ENCODE measurements at places on chromosomes 16 and 17.
A peak's percentile ranks its signal among the peaks of the same experiment; 100 is the strongest.

GRCh38 chr17:79189305-79189704 lies 114.7 kb downstream of the ENGASE start:
- DNase-seq, result no peak

- no peak for DNase-seq
Observed at GRCh38 chr17:5902181-5903140, 167.7 kb upstream of the WSCD1 start.

DNA sequence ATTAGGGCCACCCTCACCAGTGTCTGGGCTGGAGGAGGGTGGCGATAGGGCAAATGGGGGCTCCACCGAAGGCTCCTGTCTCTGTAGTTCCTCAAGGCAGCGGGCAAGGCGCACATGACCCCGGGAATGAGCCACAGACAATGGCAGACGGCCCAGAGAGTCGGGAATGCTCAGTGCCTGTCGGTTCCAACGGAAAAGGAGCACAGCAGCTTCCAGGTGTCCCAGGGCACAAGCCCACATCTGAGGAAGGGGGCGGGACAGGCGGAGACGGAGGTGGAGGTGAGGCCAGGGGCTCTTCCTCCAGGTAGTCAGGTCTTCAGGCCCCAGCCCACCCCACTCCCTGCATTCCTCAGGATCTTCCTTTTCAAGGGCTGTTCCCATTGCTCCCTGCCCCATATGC lies 5.1 kb upstream of the SPAG7 start:
- no peak for DNase-seq

DNA sequence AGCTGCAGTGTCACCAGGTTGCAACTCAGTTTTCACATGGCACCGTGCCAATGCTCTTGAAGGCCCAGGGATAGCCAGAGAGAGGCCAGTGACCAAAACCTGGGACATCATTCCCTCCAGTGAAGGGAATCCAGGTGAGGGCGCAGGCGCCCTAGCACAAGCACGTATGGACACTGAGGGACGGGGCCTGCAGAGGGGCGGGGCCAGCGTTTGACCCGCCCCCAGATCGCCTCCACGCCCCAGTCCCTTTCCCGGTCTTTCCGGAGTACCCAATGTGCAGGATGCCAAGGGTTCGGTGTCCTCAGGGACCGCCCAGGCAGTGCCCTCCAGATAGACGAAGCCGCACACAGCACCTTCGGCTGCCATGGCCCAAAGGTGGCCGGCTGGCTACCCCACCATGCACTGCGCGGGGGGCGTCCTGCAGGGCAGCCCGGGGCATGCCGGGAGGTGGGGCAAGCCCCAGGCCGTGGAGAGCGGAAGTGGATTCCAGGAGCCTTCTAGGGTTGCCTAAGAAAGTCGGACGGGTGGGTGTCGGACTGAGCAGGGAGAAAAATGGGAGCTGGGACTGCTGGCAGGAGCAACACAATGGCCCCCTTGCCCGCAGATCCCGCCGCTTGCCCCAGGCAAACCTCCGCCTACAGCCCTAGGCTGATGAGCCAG lies 4.6 kb downstream of the SLC12A4 start:
- DNase-seq, result no peak

- DNase-seq, result no peak
Observed at GRCh38 chr16:4372578-4373355, 1.1 kb downstream of the VASN start.

DNA sequence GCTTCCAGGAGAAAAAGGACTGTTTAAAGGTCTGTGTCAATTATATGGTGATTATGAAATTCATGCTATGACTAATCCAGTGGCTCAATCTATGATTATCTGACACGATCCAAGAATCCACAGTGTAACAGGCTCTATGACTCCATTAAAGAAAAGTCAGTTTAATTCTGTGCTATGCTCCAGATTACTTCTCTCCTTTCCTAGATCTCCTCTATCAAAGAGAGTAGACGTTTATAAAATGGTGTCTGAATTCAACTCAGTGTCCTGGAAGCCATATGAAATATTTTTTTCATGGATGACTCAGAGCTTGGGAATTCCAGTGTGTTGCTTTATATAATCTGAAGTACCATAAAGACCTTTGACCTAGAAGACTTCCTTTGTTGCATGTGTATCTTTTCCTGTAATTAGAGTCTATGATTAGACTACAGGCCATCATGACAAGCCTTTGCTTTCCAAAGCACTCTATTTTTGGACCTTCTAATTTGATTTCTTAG lies 27.0 kb upstream of the NF1 start:
- no peak for DNase-seq

- DNase-seq, result no peak
Observed at GRCh38 chr16:30567991-30568638, 3.4 kb downstream of the ZNF688 start.

DNA sequence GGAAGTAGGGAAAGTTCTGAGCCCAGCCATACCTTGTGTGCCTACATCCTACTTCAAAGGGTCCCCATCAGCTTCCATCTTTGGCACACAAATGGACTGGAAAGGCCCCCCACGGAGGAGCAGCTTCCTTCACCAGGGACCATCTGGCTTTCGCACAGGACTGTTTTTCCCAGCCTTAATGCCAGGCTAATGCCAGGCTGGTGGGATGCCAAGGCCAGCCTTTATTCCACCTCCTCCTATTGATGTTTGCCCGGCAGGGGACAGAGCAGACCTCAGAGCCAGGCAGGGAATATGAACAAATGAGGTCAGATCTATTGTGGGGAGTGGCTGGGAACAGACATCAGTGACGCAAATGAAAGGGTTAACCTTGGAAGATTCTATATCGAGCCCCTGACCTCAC lies 5.7 kb downstream of the GPR179 start:
- DNase-seq, result no peak

DNA sequence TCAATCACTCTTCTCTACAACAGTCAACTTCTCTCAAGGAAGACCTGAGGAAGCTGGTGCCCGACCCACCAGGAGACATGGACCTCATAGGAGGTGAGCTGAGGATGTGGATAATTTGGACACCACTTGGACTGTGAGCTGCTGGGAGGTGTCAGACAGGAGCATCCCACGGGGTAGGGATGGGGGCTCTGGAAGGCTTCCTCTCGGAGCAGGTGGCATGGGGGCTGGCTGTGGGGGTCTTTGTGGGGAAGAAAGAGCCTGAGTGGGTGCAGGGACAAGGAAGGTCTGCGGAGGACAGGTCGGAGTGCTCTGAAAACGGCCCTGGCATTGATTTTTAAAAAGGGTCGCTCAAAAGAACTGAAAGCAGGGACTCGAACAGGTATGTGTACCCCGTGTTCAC lies 64.0 kb downstream of the TBC1D16 start:
- no peak for DNase-seq

GRCh38 chr17:1227917-1228780 lies 42.1 kb upstream of the BHLHA9 start:
- peak; percentile 54 for DNase-seq

GRCh38 chr17:33049781-33050414 lies 58.3 kb downstream of the SPACA3 start:
- DNase-seq, result no peak

GRCh38 chr17:57425903-57426880 lies 169.9 kb downstream of the MSI2 start:
- DNase-seq, result peak; percentile 19

DNA sequence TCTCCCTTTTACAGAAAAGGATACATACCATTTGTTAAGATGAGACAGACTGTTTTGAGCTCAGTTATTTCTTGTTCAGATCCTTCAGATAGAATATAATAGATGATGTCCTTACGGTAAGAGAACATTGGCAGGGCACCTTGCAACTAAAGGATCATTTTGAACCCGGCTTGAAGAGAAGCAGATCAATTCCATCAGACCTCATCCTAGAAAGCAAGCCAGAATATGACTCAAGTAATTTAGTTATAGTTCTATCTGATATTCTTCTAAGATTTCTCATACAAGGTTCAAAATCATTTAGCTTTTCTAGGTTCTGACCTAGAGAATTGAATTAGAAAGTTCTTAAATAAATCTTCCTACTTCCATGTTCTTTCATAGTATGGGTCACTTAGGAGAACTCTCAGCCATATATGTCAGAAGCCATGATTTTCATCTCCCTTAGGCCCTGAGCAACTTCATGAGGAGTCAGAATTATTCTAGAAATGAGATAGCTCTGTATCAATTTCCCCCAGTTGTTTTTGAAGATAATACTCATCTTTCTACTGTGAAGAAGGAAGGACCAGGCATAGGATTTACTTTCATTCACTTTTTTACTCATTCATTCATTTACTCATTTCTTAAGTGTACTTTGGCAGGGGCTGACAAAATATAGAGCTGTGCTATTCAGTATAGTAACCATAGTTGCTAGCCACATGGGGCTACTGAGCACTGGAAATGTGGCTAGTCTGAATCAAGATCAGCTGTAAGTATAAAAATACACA lies 2.5 kb upstream of the CMTM1 start:
- no peak for DNase-seq

- no peak for DNase-seq
Observed at GRCh38 chr17:17070931-17071330, 28.7 kb downstream of the MPRIP start.

DNA sequence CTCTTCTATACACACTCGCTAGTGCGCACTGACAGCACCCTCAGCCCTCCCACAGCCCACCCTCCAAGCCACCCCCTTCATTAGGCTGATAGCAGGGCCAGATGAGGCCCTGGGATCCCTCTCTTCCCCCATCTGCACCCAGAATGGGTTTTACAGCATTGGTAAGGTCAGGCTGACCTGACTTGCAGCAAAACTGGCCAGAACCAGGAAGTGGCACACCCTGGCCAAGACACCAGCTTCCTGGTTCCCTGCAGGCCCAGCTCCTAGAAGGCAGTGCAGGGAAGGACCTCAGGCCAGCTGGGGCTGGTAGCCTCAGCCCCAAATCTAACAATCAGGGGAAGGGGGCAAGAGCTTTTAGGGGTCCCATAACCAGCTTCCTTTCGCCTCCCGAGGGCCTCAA lies 50.0 kb upstream of the MRPS23 start:
- DNase-seq, result no peak

GRCh38 chr17:74514632-74515334 lies 16.5 kb downstream of the CD300LB start:
- no peak for DNase-seq

DNA sequence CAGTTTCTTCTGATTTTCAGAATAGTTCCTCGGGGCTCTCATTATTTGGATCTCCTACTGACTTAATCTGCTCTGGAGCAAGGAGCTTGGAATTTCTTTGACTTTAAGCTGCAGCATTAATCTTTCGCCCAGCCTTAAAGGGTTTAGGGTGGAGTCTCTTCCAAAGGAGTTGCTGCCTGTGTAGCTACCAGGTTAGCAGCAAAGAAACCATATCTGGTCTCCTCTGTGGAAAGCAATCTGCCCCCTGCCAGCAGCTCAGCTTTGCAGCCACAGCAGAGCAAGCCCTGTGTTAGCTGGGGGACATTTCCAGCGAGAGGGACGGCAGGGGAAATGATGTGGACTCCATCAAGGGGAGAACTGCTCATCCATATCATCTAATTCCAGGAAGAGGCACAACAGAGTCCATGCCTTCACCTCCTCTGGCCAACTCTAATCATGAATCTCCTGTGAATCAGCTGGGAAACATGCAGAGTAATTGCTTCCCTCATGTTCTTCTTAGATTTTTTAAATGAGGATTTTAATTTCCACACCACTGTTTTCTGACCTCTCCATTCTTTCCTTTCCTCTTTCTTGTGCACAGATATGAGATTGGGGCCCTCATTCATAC lies 827.6 kb upstream of the CA10 start:
- DNase-seq, result no peak

DNA sequence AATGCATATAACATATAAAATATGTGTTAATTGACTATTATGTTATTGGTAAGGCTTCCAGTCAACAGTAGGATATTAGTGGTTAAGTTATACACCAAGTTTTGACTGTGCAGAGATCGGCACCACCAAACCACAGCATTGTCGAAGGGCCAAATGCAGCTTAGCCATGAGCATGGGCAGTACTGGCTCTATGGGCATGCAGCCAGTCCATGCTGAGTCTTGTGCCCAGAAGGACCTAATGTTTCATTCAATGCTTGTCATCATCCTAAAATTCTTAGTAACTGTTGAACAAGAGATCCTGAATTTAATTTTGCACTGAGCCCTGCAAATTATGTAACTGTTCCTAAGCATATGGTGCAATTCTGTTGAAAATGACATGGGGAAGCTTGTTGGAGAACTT lies 233.4 kb upstream of the HS3ST3A1 start:
- no peak for DNase-seq

DNA sequence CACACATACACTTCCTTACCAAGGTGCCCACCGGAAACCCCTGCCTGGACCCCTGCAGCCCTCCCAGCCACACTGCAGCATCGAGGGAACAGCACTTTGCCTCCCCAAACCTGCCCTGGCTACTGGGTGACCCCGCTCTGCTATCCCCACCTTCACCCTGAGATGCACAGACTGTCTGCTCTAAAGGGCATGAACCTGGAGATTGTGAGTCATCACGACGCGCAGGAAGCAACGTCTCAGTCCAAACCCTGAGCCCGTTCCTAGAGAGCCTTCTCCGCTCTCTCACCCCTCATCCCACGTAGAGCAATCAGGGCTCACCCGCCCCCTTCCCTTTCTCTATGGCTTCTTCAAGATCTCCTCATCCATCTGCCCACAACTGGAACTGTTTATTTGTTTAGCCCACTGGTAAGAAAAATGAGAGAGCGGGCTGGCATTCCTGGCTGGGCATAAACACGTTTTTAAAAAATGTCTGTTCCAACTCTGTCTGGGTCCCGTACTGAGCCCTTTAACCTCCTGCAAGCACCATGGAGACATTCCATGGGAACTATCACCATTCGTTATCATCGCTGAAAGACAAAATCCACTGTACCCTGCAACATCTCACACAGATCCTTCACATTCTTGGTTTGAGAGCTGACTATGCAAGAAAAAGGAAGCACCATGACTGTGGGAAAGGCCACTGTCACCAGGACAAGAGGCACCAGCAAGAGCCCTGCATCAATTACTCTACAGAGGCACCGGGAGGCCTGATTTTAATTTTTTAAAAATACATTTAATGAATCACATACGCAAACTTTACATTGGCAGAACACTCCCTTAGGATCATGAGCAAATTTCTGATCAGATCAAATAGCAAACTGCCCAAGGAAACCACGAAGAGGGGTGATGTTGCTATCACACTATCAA lies 28.2 kb downstream of the ZFHX3 start:
- no peak for DNase-seq

DNA sequence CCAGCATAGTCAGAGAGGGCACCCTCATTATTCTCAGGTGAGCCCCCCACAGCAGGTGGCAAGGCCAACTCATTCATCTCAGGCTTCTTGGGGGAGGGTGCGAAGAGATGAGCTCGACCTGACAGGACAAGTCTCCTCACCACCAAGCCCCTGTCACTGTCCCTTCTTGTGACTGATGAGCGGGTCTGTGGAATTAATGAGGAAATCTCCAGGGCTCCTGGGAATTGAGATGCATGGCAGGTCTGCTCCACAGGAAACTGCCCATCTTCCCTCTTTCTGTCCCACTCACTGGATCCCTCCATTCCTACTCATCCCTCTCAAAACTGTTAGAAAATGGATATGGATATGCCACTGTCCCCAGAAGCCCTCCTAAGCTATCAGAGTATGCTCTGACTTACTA lies 32.5 kb upstream of the CES5A start:
- DNase-seq, result no peak

GRCh38 chr17:19010729-19011505 lies 6.4 kb upstream of the FAM83G start:
- no peak for DNase-seq
